ENCODE measurements at places on chromosomes 5 and 9.

DNA sequence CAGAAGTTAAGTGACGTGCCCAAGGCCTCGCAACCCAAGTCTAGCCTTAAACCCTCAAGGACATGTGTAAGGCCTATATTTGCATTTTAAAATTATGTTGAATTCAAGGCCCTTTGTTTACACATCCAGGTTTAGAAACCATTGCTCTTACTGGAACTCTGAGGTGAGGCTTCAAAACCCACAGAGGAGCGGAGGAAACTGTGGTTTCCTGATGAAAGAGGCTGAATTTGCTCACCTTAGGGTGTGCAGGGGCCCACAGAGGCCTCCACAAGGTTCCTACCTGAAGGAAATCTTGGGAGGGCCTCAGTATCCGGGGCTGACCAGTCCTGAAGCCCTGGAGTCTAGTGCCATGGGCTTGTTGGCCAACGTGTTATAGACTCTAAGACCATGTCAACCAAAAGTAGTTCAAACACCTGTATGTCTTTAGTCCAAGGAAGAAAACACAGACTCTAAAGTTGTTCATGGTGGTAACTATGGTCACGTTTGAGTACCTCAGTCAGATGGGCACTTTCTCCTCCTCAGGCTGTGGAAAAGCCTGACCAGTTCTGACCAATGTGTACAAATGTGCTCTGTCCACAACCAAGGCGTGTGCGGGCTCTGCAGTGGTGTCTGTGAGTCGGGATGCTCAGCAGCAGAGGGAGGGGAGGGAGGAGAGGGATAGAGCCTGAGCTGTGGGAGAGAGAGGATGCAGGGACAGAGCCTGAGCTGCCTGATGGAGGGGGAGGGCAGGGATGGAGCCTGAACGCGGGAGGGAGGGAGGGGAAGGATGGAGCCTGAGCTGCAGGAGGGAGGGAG lies 124.6 kb upstream of the ERCC6L2 start:
- DNase-seq: no peak

DNA sequence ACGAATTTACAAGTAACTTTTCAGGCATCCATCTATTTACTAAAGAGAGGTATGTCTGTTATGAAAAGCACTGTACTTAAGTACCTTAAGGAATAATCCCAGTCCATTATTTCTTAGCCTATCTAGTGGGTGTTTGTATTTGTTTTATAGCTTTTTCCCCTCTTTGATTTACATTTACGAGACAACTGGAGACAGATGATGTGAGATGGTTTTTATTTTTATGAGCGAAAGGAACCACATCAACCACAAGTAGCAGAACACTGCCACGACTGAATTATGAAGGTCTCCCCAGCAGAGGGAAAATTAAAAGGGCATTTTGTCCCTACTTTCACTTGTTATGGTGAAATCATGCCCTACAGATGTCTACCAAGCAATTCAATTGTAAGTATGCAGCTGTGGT lies 357.8 kb downstream of the NFIB start:
- DNase-seq: no peak

DNA sequence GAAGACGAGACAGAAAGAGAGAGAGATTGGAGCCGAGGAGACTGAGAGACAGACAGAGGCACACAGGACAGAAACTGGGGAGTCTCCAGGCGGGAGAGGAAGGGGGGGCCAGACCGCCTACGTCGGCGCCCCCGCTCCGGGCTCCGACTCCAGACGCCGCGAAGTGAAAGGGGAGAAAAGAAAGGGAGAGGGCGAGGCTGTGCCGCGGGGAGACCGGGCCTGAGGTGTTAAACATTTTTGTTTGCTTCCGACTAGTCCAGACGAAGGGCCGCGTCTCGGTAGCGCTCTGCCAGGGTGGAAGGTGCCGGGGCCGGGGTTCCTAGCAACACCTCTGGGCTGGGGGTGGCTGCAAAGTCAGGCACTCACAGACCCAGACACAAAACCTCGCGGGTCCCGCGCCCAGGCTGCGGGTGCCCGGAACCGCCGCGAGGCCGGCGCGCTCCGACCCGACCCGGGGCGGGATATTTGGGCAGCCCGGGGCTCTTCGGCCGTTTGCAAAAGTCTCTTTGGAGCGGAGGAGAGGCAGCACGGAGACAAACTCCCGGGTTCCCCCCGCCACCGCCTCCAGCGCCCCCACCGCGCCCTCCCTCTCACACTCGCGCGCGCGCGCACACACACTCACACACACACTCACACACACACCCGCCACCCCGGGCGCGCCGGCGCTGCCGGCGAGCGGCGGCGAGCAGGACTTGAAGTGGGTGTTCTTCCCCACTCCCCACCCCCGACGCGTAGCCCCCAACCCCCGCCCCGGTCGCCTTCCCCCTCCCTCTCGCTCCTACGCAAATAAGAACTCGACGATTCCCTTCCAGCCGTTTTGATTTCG lies 626 bp upstream of the FST start:
- DNase-seq: no peak

DNA sequence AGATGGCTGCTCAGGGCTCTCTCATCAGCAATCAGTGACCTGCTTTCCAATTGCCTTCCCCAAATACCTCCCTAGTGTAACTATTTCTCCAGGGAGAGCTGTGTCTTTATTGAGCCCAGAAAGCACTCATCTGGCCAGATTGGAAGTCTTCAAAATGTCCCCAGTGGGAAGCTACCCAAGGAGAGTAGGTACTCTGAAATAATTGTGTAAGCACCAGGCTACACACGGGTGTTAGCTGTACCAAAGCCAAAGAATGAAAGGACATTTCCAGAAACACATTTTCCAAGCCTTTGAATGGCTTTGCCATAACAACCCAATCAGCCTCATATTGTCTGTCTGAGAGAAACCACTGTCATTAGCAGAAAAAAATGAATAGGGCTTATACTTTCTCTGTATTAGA lies 318.8 kb downstream of the FAM170A start:
- DNase-seq: no peak

GRCh38 chr5:54867310-54867944 lies 118.0 kb downstream of the ESM1 start:
- no peak for DNase-seq

GRCh38 chr5:61228691-61229280 lies 66.5 kb upstream of the SMIM15 start:
- DNase-seq: no peak

- no peak for DNase-seq
Measured at GRCh38 chr9:6444128-6444527, 31.1 kb downstream of the UHRF2 start.

DNA sequence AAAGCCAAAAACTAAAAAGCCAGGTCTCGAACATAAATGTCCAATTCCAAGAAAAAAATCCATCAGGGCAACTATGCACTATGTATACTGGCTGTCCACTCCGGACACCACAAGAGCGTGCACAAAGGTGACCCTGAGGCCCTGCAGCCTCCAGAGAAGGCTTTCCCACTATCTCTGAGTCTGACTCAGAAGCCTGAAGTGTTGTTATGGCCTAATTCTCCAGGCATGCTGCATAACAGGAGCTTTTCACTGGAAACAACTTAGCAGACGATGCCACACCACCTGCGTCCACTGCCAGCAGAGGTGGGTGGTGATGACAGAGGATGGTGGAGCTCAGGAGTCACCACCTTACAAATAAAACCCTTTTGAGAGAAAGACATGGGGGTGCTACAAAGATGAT lies 63.7 kb downstream of the HABP4 start:
- DNase-seq: no peak

DNA sequence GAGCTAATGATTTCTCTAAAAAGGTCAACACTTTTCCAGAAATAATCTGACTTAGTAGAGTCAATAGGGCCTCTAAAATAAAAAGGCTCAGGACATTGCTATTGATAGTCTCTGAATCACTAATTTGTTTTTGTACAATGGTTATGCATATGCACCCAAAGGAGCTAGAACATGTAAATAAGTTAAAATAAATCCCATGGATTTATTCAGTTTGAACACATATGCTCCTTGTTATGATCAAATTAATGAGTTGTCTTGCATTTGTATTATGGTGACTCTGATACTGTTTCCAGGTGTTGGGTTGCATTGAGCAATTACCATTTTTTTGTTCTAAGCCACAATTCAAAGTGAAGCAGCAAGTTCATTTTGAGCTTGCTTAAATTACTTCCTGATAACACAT lies 276.0 kb upstream of the TUSC1 start:
- no peak for DNase-seq

- DNase-seq: no peak
Measured at GRCh38 chr5:35898952-35899660, 39.3 kb downstream of the CAPSL start.

GRCh38 chr5:66364186-66364585 lies 220.1 kb downstream of the SREK1 start:
- no peak for DNase-seq

DNA sequence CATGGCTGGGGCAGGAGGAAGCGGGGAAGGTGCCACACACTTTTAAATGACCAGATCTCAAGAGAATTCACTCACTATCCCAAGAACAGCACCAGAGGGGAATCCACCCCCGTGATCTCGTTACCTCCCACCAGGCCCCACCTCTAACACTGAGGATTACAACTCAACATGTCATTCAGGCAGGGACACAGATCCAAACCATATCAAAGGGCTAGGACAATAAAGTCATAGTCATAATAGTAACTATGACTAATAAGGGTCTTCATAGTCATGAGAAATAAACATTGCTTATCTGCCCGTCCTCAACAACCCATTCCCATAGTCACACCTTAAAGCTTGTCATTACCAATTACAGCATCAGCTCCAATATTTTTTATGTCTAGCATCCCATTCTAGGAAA lies 65.3 kb upstream of the SMC2 start:
- DNase-seq: no peak

GRCh38 chr5:87129046-87129445 lies 138.6 kb upstream of the RASA1 start:
- DNase-seq: no peak

- no peak for DNase-seq
Measured at GRCh38 chr5:9062873-9063272, 483.0 kb downstream of the SEMA5A start.

GRCh38 chr5:123122273-123122672 lies 33.2 kb downstream of the PRDM6 start:
- DNase-seq: no peak

DNA sequence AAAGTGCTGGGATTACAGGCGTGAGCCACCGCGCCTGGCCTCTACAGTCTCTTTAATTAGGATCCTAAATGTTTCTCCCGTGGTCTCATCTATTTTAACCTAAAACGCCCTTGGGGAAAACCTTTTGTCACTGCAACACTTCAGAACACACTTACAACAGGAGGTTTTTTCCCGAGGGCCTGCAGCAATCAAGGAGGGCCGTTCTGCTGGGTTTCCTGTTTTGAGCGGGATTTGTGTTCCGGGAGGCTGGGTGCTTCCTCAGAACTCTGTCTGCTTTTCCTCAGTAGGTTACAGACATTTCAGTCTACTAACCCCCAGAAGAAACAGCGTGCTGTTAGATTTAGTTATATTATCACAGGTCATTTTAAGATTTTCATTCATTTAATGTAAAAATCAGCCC lies 65.4 kb upstream of the IRX4 start:
- no peak for DNase-seq

- no peak for DNase-seq
Measured at GRCh38 chr5:12023614-12024241, 119.5 kb upstream of the CTNND2 start.

DNA sequence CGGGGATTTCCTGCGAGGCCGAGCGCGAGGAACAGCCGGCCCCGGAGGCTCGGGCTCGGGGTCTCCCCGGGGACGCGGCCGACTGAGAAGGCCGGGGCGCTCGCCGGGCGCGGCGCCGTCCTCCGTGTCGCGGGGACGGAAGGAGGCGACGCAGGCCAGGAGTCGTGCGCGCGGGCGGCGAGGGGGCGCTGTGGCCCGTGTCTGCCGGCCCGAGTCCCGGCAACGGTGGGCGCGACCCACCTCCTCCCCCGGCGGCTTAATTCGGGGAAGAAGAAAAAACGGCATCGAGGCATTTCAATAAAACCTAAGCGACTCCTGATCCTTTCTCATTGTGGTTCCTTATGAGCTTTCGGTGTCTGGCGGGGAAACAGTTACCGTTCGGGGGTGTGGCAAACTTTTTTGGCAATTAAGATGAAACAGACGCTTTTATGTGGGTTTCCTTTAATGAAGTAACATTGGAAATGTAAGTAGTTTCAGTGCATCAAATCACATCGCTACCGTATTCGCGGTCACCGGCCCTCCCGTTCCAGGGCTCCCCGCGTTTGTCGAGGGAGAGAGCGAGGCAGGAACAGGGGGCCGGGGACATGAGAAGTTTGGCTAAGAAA lies 3.7 kb upstream of the IRX2 start:
- DNase-seq: no peak

GRCh38 chr5:121019734-121020133 lies 555.6 kb downstream of the PRR16 start:
- no peak for DNase-seq

- DNase-seq: no peak
Measured at GRCh38 chr5:78560000-78560855, 88.3 kb downstream of the LHFPL2 start.

DNA sequence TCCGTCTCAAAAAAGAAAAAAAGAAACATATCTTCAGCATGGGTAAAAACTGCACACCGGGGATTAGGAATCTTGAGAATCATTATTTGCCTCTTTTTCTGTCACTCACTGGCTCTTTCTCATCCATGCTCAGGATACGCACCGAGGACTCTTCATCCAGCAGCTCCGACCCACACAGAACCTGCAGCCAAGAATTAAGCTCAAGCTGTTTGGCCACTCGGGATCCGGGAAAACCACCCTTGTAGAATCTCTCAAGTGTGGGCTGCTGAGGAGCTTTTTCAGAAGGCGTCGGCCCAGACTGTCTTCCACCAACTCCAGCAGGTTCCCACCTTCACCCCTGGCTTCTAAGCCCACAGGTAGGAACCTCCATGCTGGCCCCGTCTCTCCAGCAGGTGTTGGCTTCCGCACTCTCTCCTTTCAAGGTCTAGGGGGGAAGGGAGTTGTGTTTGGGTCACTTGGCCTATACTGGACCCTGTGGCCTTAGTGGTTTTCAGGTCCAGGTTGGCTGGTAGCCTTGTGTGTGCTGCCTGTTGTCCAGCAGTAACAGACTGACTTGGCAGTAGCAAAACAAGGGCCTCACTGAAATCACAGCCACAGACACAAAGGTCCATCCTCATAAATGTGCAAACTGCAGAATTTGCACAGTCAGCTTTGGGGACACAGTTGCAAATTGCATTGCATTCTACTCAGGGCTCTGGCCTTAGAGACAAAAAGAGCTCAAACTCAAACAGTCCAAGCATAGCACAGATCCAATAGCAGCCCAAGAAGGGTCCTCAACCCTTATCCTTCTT lies 44.5 kb upstream of the CTSL start:
- no peak for DNase-seq

- no peak for DNase-seq
Measured at GRCh38 chr9:110146373-110146772, 61.6 kb downstream of the C9orf152 start.

DNA sequence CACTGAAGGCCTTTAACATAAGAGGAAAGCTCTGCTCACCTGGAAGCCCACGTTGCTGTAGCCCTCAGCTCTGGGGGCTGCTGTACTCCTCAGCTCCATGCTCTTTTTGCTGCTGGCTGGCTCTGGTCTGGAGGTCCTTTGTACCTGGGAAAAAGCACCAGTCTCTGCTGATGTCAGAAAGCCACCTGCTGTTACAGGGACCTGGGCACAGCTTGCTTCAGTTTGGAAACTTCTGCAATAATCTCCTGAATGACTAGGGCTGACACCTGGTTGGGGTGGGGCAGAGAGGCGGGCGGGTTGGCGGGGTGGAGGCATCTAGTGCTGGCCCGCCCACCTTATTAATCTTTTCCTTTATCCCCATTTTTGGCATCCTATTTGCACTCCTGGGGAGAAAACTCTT lies at the start of gene SLC28A3:
SLC28A3 (minus strand) TSS at position 224 of the 400 bp plus-strand sequence; CDS start at position 99, 125 bp downstream.
- DNase-seq: no peak

Data from stimulated activated CD4-positive, alpha-beta T cell treated with anti-CD3 and anti-CD28 coated beads, Interleukin-1b, Interleukin-23, amount 100 ng/mL, for 1 hour (primary cell).